ENCODE measurements at places on chromosomes 2 and 18.

- no peak for DNase-seq
Observed at GRCh38 chr2:56474412-56475158, 290.8 kb downstream of the CCDC85A start.

GRCh38 chr18:26757263-26758019 is 108.1 kb downstream of the AQP4 start:
- no peak for DNase-seq

GRCh38 chr2:240872317-240873097 is 3.9 kb downstream of the AGXT start:
- DNase-seq = no peak

GRCh38 chr18:47726550-47726949 is 203.9 kb downstream of the SMAD2 start:
- DNase-seq = no peak

GRCh38 chr2:237915576-237915975 is 51.2 kb upstream of the UBE2F start:
- no peak for DNase-seq

DNA sequence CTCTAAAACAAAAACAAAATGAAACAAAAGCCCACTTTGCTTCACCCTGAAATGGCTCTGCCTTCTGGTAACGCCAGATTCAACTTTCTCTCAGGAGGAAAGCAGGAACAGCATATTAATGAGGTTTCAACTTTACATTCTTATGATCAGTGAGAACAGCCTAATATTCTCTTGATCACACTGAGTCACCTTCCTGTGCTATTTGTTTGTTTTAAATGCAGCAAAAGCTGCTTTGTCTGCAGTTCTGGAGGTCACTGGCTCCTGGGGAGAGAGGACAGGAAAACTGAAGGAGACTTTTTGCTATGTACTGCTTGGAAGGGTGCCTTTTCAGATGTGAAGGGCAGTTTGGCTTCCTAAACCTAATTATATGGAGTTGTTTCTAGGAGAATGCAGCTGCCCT is 48.1 kb downstream of the MAIP1 start:
- no peak for DNase-seq

DNA sequence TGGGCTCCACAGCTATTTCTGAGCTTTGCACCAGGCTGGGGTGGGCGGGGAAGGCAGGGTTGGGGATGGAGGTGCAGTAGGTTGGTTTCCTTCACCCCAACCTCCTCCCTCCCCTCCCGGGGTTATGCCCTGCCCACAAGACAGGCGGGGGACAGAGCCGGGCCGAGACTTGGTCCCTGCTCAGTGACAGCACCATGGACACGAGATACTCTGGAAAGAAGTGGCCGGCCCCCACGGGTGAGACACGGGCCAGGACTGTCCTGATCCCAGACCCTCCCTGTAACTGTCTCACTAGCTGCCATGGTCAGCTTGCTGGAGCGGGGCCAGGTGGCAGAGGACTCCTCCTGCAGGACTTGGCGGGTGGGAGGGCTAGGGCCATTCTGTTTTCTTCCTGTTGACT is 59.7 kb downstream of the DYSF start:
- DNase-seq = no peak

DNA sequence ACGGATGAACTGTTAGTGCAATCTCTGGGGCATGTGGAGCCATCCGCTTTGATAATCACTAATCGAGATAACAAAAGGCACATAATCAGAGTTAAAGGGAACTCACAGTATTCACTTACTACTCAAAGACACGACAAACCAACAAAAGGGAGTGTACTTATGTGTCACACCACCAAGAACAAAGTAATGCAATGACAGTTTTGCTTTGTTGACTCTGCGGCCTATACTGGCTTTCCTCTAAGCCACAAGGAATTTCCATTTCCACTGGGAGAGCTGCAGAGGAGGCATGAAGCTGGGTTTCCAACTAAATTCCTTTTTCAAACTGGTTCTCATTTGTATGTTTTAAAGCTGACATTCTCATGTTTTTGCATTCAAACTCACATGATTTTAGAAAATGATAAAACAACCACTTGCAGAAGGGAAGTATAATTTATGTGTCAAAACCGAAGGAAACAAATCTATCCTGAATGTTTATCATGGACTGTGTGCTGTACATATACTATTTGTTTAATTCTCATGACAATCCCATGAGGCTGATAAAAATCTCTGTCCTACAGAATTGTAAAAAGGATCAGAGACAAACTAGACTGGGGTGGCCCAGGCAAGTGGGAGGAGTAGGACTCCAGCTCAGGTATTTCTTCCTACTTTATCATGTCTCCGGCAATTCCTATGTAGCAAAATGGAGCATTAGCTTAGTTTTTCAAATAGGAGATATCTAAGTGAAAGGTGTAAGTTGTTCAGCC is 149.6 kb upstream of the SMAD7 start:
- no peak for DNase-seq

GRCh38 chr2:25286025-25286400 is 55.7 kb downstream of the DNMT3A start:
- DNase-seq = no peak

- DNase-seq = no peak
Observed at GRCh38 chr2:97911922-97912575, 83.7 kb downstream of the TMEM131 start.

- DNase-seq = no peak
Observed at GRCh38 chr18:59085797-59086196, 53.9 kb upstream of the SEC11C start.

- no peak for DNase-seq
Observed at GRCh38 chr2:10883066-10883465, 28.7 kb upstream of the KCNF1 start.

- no peak for DNase-seq
Observed at GRCh38 chr2:44495544-44495943, 133.8 kb downstream of the CAMKMT start.

- DNase-seq = no peak
Observed at GRCh38 chr2:242056026-242056425, 186.5 kb downstream of the RTP5 start.

GRCh38 chr2:45497355-45497754 is 113.7 kb downstream of the SRBD1 start:
- DNase-seq = no peak

DNA sequence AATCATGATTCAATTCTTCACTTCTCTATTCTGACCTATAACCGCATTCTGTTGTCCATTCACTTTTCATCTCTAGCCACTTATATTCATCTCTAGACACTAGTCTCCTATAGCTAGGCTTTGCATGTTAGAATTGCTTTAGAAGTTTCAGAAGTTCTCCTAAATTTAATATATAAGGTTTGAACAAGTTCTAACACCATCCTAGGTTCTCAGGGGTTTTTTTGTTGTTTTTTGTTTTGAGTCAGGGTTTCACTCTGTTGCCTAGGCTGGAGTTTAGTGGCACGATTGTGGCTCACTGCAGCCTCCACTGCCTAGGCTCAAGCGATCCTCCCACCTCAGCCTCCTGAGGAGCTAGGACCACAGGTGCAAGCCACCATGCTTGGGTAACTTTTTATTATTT is 19.9 kb downstream of the WDSUB1 start:
- DNase-seq = no peak

GRCh38 chr2:205700331-205701132 is 18.2 kb downstream of the NRP2 start:
- DNase-seq = no peak

- no peak for DNase-seq
Observed at GRCh38 chr2:226771067-226771466, 28.6 kb downstream of the IRS1 start.

GRCh38 chr2:175251425-175252041 is 70.0 kb upstream of the ATP5MC3 start:
- DNase-seq = peak; percentile 4

DNA sequence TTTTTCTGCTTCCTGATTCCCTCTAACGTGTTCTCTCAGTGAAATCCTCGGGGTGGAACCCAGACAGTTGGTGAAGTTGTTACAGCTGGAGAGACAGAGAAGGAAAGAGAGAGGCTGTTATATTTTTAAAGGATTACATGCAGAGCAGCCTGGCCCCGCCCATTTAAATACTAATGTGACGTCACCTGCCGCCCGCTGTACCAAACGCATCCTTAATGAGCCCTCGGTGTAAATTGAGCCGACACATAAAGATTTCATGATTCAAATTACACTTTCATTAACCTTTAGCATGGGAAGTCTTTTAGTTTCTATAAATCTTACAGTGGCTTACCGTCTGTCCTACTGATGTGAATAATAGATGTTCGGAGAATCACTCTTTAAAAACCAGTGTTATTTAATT is 164.0 kb upstream of the SIX3 start:
- DNase-seq = no peak
